HCT116 (cell line): ENCODE measurements at places on chromosomes 5 and 9. TPM values are rescaled to one million over a fixed set of nuclear protein-coding genes. Genes with fewer than 3 reads are reported as not detected.
A peak's percentile ranks its signal among the peaks of the same experiment; 100 is the strongest.

The CAPSL gene
- total RNA-seq = not detected

The FRRS1L gene
- total RNA-seq = not detected

The SLC34A3 gene
- 0.15 TPM for total RNA-seq

The ADAMTS12 gene
- 0.05 TPM for total RNA-seq

The SNCAIP gene
- not detected for total RNA-seq

The EPB41L4A gene
- 2.8 TPM for total RNA-seq

The DEPDC1B gene
- 39.7 TPM for total RNA-seq

The IFNE gene
- 0.96 TPM for total RNA-seq

GRCh38 chr9:89461265-89461664 lies 36.6 kb downstream of the SEMA4D start:
- DNase-seq = no peak
- H3K4me1 ChIP-seq = no peaks in the 10 kb centered on the region
- no peak overlapping the region for H3K27ac ChIP-seq
- H3K36me3 ChIP-seq = no peaks in the 10 kb centered on the region
- no peak overlapping the region for H3K4me3 ChIP-seq

- no peaks in the 10 kb centered on the region for H3K27me3 ChIP-seq
- peak overlapping the region; percentile 10; the same call in 1 of the 2 replicates for H3K27ac ChIP-seq
- peak; percentile 73 for DNase-seq
- no peak overlapping the region for H3K4me3 ChIP-seq
Observed at GRCh38 chr5:103849934-103850333, 287.3 kb upstream of the NUDT12 start.

- no peak for DNase-seq
- H3K27ac ChIP-seq = no peak overlapping the region
- H3K4me1 ChIP-seq = peaks cover 25% of the 10 kb centered on the region
- no peak overlapping the region for H3K4me3 ChIP-seq
Observed at GRCh38 chr9:134548185-134548584, 93.4 kb upstream of the COL5A1 start.

GRCh38 chr5:2038321-2039179 lies 155.8 kb upstream of the IRX4 start:
- no peak overlapping the region for H3K27ac ChIP-seq
- no peaks in the 10 kb centered on the region for H3K36me3 ChIP-seq
- H3K27me3 ChIP-seq = peaks cover 43% of the 10 kb centered on the region
- H3K4me3 ChIP-seq = no peak overlapping the region
- peaks cover 5% of the 10 kb centered on the region; the same call in 1 of the 2 replicates for H3K4me1 ChIP-seq
- DNase-seq = peak; percentile 33

DNA sequence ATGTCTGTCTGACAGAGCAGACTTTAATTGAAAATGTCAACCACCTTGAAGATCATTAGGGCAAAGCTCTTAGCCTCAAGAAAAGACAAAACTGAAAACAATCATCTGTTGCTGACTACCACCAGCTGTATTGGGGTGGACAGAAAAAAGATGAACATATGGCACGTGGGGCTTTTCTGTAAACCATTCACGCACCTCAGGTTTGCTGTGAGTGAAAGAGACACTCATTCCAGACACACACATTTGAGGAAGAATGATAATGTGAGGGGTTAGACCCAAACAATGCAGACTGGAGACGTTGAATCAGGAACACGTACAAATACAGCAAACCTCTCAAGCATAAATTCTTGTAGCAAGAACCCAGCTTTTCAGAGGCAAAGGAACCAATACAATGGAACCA lies 158.7 kb downstream of the EBF1 start:
- no peak overlapping the region for H3K27ac ChIP-seq
- peaks cover 5% of the 10 kb centered on the region; the same call in 1 of the 2 replicates for H3K4me1 ChIP-seq
- no peak overlapping the region for H3K4me3 ChIP-seq
- no peaks in the 10 kb centered on the region for H3K36me3 ChIP-seq
- peaks cover 49% of the 10 kb centered on the region for H3K27me3 ChIP-seq
- DNase-seq = no peak

- H3K4me3 ChIP-seq = no peak overlapping the region
- H3K27me3 ChIP-seq = peaks cover 26% of the 10 kb centered on the region; the same call in 1 of the 2 replicates
- DNase-seq = no peak
Observed at GRCh38 chr9:134553061-134553891, 88.3 kb upstream of the COL5A1 start.

DNA sequence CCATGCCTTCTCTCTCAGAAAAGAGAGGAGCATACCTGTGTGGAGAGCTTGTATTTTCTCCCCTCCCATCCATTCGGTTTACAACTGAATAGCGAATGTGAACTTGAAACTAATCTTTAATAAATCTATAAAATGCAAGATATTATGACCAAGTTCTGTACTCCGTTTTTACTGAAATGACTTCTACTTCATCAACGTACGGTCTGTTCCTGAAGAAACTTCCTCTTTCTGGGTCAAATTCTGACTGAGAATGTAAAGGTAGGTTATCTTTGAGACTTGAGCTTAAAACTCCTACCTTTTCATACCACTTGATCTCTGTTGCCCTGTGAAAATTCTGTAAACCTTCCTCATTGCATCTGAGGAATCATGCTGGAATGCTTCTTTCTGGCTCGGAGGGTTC lies 4.2 kb upstream of the CTNNAL1 start:
- H3K4me1 ChIP-seq = peaks cover 14% of the 10 kb centered on the region
- no peak for DNase-seq
- no peak overlapping the region for H3K27ac ChIP-seq
- H3K4me3 ChIP-seq = no peak overlapping the region
- H3K27me3 ChIP-seq = no peaks in the 10 kb centered on the region
- peaks cover 3% of the 10 kb centered on the region; the same call in 1 of the 2 replicates for H3K36me3 ChIP-seq

DNA sequence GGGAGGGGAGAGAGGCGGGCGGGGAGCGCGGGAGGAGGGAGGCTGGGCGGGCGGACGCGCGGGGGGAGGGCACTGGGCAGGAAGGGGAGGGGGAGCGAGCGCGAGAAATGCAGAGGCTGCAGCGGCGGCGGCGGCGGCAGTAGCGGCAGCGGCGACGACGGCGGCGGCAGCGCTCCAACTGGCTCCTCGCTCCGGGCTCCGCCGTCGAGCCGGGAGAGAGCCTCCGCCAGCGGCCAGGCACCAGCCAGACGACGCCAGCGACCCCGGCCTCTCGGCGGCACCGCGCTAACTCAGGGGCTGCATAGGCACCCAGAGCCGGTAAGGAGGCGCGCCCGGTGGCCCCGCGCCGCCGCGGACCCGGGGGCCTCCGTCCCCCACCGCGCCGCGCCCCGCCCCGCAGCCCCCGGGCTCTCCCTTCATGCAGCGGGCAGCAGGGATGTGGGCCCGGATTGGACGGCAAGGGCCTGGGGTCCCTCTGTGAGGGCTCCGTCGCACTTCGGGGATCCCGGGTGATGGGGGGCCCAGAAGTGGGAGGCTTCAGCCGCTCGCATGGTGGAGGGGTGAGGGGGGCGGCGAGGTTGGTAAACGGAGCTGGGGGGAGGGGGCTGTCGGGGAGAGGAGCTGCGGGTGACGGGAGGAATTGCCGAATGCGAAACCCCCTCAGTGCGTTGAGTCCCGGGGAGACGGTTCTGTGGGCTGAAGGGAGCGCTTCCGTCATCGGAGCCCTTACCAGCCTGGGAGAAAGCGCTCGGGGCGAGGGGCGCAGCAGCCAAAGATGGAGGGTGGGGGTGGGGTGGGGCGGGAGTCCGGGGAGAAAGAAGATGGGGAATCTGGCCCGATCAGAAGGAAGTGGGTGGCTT lies at the start of gene BASP1:
Gene BASP1, plus strand, starts transcription at position 139 of the 860 bp plus-strand sequence. CDS start 57,586 bp downstream, outside the sequence.
- H3K4me1 ChIP-seq = no peaks in the 10 kb centered on the region
- H3K36me3 ChIP-seq = no peaks in the 10 kb centered on the region
- no peak within 1 kb of the TSS for H3K27ac ChIP-seq
- H3K27me3 ChIP-seq = peaks cover 4% of the 10 kb centered on the region; the same call in 1 of the 2 replicates

DNA sequence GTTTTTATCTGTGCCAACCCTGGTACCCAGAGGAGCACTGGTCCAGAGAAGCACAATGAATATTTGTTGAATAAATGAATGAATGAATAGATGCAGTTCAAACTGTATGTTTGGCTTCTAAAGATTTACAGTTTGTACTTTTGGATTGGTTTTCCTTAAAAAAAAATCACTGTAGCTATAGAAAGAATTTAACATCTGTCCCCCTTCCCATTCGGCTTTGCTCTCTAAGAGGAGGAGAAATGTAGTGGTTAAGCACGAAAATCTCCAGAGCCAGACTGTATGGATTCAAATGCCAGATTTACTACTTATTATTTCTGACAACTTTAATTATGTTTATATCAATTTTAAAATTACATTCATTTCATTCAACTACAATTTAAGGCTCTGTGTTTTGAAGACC lies 98.8 kb upstream of the MAMDC2 start:
- no peak overlapping the region for H3K27ac ChIP-seq
- H3K4me1 ChIP-seq = peaks cover 21% of the 10 kb centered on the region
- no peaks in the 10 kb centered on the region for H3K36me3 ChIP-seq
- H3K4me3 ChIP-seq = no peak overlapping the region

DNA sequence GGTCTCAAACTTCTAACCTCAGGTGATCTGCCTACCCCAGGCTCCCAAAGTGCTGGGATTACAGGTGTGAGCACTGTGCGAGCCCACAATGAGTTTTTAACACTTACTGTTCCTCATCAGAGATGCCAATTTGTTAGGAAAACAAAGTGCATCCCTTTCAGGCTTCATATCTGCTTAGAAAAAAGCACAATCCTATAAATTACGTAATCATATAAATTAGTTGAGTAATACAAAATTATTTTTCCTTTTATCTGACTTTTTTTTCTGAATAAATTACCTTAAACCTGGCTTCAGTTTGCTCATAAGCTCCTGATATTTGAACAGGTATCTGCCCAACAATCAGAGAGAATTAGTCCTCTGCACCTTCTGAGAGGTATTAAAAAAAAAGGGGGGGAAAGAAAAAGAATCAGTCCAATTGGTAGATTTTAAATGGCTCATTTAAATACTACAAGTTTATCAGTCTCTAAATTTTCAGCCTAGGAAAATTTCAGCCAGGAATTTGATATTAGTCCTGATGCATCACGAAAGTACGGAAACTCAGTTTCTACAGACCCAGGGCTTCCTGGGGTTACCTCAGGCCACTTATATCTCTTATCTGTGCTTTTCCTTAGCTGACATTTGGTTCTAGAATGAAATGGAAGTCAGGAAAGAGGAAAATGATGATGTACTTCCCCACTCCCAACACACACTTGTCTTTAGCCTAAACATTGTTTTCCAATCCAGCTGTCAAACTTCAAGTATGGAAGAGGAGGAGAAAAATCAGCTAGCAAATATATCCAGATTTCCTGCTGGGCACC lies 26.8 kb downstream of the ITGA1 start:
- H3K27me3 ChIP-seq = no peaks in the 10 kb centered on the region
- no peaks in the 10 kb centered on the region for H3K36me3 ChIP-seq
- no peak overlapping the region for H3K27ac ChIP-seq
- H3K4me1 ChIP-seq = no peaks in the 10 kb centered on the region
- H3K4me3 ChIP-seq = no peak overlapping the region

- no peak overlapping the region for H3K27ac ChIP-seq
- no peaks in the 10 kb centered on the region for H3K36me3 ChIP-seq
- no peaks in the 10 kb centered on the region for H3K4me1 ChIP-seq
- DNase-seq = no peak
- no peaks in the 10 kb centered on the region for H3K27me3 ChIP-seq
Observed at GRCh38 chr5:51387884-51388275, 4.6 kb downstream of the ISL1 start.

GRCh38 chr5:113089653-113090335 lies 113.2 kb downstream of the DCP2 start:
- no peaks in the 10 kb centered on the region for H3K4me1 ChIP-seq
- DNase-seq = no peak
- H3K27ac ChIP-seq = no peak overlapping the region
- H3K27me3 ChIP-seq = no peaks in the 10 kb centered on the region
- H3K36me3 ChIP-seq = no peaks in the 10 kb centered on the region

- DNase-seq = no peak
- H3K4me1 ChIP-seq = no peaks in the 10 kb centered on the region
- H3K27me3 ChIP-seq = no peaks in the 10 kb centered on the region
- H3K36me3 ChIP-seq = no peaks in the 10 kb centered on the region
- no peak overlapping the region for H3K4me3 ChIP-seq
- no peak overlapping the region for H3K27ac ChIP-seq
Observed at GRCh38 chr9:8457055-8457454, 657.5 kb upstream of the DMAC1 start.

DNA sequence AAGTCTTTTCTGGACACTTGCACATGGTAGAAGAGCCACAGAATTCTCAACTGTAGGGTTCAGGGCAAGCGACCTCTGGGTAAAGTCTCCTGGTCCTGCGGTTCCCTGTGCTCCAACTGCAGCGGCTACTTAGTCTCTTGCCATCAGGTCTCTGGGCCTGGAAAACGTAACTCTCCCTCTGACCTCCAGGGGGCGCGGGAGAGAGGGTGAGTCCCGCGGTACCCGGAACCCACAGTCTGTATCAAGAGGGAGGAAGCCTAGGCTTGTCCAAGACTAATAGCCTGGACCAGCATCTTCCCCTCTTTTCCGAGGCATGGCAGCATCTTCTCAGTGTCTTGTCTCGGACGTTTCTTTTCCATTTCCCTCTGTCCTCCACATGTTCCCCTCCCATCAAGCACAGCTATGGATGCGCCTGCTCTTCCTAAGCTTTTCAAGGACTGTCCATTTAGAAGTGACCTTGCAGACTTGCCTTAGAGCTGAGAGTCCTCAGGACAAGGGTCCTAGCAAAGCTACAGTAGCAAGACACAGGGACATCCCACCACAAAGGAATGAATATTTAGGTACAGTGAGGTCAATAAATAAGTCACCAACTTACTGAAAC lies 59.3 kb downstream of the FSTL4 start:
- no peaks in the 10 kb centered on the region for H3K4me1 ChIP-seq
- H3K36me3 ChIP-seq = no peaks in the 10 kb centered on the region
- peak; percentile 41 for DNase-seq

GRCh38 chr5:53969176-53969730 lies 341.1 kb downstream of the ARL15 start:
- DNase-seq = no peak
- no peak overlapping the region for H3K27ac ChIP-seq
- H3K4me1 ChIP-seq = no peaks in the 10 kb centered on the region
- no peak overlapping the region for H3K4me3 ChIP-seq
- no peaks in the 10 kb centered on the region for H3K27me3 ChIP-seq

- H3K27ac ChIP-seq = no peak overlapping the region
- H3K4me1 ChIP-seq = no peaks in the 10 kb centered on the region
- H3K27me3 ChIP-seq = peaks cover 36% of the 10 kb centered on the region
- no peak overlapping the region for H3K4me3 ChIP-seq
Observed at GRCh38 chr5:37918424-37918823, 78.6 kb upstream of the GDNF start.

GRCh38 chr5:65955746-65956145 lies 29.4 kb downstream of the ERBIN start:
- DNase-seq = no peak
- H3K27ac ChIP-seq = no peak overlapping the region
- H3K4me3 ChIP-seq = no peak overlapping the region
- no peaks in the 10 kb centered on the region for H3K36me3 ChIP-seq

DNA sequence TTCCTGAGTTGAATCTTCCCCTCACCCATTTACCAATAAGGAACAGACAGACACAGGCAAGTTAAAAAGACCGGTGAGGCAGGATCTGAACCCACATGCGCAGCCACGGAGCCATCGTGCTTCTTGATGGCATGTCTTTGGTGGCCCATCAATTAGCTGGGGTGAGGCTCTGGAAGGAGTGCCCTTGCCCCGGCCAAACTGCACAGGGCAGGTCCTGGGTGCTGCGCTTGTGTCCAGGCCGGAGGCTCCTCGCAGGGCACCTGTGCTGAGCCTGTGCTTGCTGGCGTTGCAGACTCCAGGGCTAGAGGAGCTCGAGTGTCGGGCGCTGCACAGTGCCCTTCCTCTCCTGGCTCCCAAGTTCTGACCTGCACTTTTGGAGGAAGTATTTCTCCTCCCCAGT lies 66.4 kb downstream of the PSMB7 start:
- DNase-seq = no peak
- peaks cover 36% of the 10 kb centered on the region for H3K36me3 ChIP-seq
- no peak overlapping the region for H3K27ac ChIP-seq
- no peaks in the 10 kb centered on the region for H3K27me3 ChIP-seq
